Occipital lobe (tissue), 3 donors: ENCODE measurements at places on chromosomes 1 and 21. TPM values are rescaled to one million over a fixed set of nuclear protein-coding genes. Genes with fewer than 3 reads are reported as not detected.

DNA sequence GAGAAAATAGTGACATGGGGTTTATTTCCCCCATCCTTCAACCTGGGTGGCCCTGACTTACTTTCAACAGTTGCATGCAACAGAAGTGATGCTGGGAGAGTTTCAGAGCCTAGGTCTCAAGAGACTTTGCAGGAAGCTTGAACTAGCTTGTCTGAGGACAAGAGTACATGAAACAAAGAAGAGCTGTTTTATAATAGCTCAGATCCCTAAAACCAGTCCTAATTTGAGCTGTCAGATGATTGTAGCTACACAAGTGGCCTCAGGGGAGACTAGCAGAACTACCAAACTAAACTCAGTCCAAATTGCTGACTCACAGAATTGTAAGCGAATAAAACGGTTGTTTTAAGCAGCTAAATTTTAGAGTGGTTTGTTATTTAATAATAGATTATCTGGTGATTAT lies 17.1 kb downstream of the RC3H1 start:
- no peak for DNase-seq

GRCh38 chr1:56123421-56123820 lies 455.9 kb downstream of the PLPP3 start:
- no peak for DNase-seq

GRCh38 chr1:101278845-101279244 lies 42.0 kb downstream of the S1PR1 start:
- DNase-seq, result no peak

GRCh38 chr1:72917920-72918319 lies 635.6 kb upstream of the NEGR1 start:
- no peak for DNase-seq

- no peak for DNase-seq
Measured at GRCh38 chr1:229305392-229305791, 34.5 kb downstream of the RAB4A start.

DNA sequence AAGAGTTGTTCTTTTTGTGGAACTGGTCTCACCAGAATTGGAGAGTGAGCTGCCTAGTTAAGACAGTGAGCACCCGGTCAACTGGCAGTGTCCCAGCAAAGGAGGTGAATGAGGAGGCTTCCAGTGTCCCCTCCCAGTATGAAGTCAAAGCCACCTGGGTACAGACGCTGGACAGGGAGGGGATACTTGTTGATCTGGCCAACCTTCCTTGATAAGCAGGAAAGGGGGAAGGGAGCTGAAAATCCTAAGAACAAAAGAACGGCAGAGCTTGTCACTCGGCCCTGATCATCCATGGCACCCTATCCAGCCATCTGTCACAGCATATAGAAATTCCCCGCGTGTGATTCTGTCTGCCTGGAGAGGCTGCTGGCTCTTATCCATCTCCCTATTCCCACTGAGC lies 91.5 kb downstream of the SSBP3 start:
- no peak for DNase-seq

Gene FAM43B
- 0.16 TPM for total RNA-seq

Gene SYT11
- 188 TPM for total RNA-seq

Gene COL11A1
- 45.9 TPM for total RNA-seq
